Cardiac muscle cell (in vitro differentiated cells and primary cell): ENCODE measurements at places on chromosomes 4 and X. TPM values are rescaled to one million over a fixed set of nuclear protein-coding genes. Genes with fewer than 3 reads are reported as not detected.
A peak's percentile ranks its signal among the peaks of the same experiment; 100 is the strongest.

DNA sequence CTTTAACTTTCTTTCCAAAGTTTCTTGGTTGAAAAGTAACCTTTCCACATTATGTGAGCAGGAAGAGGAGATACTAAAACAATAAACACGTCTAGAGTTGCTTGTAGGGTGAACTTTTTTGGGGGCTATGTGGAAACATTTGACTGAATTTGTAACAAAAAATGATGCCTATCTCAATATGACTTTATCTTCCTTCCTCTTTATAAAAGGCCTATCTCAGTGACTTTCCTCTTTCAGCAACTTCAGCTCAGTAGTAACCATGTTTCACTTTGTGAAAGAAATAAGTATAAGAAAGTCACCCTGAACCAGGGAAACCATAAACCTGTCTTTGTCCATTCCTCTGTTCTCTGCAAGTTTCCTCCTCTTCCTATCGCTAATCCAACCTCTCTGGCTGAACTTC lies 124.7 kb upstream of the TMEM164 start:
- no peak overlapping the region for H3K4me3 ChIP-seq
- no peaks in the 10 kb centered on the region for H3K4me1 ChIP-seq
- no peak overlapping the region for H3K27ac ChIP-seq

DNA sequence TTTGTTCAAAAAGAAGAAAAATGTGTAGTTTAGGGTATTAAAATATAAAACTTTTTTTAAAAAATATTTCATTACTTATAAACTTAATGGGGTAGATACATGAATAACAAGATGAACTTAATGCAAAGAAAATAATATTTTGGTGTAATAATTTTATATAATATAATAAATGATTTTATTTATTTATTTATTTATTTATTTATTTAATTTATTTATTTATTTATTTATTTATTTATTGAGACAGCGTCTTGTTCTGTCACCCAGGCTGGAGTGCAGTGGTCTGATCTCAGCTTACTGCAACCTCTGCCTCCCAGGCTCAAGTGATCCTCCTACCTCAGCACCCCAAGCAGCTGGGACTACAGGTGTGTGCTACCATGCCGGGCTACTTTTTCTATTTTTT lies 20.8 kb upstream of the TEX13C start:
- H3K36me3 ChIP-seq, result no peaks in the 10 kb centered on the region
- H3K4me3 ChIP-seq, result no peak overlapping the region
- DNase-seq, result no peak

- no peak overlapping the region for H3K4me3 ChIP-seq
- no peaks in the 10 kb centered on the region for H3K36me3 ChIP-seq
- no peak for DNase-seq
- H3K4me1 ChIP-seq, result peaks cover 17% of the 10 kb centered on the region
- H3K27me3 ChIP-seq, result no peaks in the 10 kb centered on the region
Observed at GRCh38 chr4:78806943-78807460, 30.9 kb downstream of the BMP2K start.

DNA sequence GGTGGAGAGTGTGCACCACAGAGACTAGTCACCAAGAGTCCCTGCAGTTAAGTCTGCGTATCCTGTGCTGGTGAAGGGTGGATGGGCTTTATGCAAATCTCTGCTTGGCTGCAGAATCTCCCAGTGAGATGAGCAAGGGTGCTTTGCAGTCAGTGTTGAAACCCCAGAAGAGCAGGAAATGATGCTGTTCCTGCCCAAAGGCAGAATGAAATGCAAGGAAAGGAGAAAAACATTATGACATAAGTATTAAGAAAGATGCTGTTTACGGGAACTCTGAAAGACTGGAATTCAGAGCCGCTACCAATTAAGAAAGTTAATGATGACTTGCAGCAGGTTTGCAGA lies 25.4 kb upstream of the ACSL1 start:
- H3K27me3 ChIP-seq, result peaks cover 3% of the 10 kb centered on the region
- DNase-seq, result peak; percentile 84
- H3K4me3 ChIP-seq, result no peak overlapping the region
- H3K4me1 ChIP-seq, result no peaks in the 10 kb centered on the region
- no peaks in the 10 kb centered on the region for H3K36me3 ChIP-seq
- no peak overlapping the region for H3K27ac ChIP-seq

DNA sequence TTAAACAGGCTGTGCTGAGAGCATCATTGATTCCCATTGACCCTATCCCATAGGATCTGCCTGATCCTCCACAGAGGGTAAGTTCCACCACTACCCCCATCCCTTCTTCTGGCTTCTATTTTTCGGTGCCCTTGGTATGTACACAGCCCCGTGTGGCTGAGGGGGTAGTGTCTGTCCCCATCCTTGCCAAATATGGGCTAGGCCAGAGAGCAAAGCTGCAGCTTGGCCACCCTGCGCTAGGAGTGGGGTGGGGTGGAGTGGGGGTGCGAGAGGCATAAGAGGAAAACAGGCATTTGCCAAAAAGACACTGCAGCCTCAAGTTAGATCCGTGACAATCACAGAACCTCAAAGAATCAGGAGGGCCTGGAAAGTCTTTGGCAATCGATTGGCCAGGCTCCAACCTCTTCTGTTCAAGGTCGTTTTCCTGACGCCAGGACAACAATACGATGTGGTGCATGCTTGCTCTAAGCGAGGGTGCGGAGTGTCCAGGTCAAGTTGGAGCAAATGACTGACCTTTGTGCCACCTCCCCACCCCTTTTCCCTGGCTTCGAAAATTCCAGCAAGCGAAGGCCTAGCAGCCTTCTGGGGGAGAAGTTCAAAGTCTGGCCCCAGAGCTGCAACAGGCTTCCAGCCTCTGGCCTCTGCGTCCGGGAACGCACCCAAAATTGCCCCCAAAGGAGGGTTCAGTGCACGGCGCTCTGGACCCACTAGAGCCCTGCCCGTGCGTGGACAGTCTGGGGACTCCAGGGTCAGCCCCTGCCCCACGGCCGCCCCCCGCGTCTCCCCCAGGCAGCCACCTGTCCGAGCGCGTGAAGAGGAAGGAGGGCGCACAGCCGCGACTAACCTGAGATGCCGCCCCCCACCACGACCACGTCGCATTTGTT lies 598 bp downstream of the MAOB start:
- no peaks in the 10 kb centered on the region for H3K4me1 ChIP-seq
- DNase-seq, result no peak

DNA sequence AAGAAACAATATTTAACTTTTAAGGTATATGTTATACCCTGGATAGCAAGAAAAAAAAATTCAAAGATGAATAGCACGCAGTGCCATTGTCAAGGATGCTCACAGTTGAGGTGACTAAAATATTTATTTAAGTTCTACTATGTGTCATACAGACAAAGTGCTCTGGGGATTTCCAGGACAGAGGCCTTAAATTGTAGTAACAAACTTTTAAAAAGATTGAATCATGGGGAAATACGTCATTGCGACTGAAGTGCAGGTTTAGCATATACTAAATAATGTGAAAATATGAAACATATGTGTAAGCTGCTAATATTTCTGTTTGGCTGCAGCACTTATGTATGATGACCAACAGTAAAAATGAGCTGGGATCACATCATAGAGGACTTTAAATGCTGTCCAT lies 748.0 kb upstream of the PCDH7 start:
- no peaks in the 10 kb centered on the region for H3K36me3 ChIP-seq
- no peak overlapping the region for H3K4me3 ChIP-seq
- no peaks in the 10 kb centered on the region for H3K27me3 ChIP-seq
- no peak overlapping the region for H3K27ac ChIP-seq
- H3K4me1 ChIP-seq, result no peaks in the 10 kb centered on the region

TAF7L gene
- 0.27 TPM in 1 of 2 replicates, not detected in the other for polyA plus RNA-seq

GRCh38 chrX:51614353-51615012 lies 4.2 kb downstream of the CENPVL3 start:
- DNase-seq, result peak; percentile 59
- no peaks in the 10 kb centered on the region for H3K36me3 ChIP-seq
- no peaks in the 10 kb centered on the region for H3K4me1 ChIP-seq
- H3K4me3 ChIP-seq, result no peak overlapping the region

GAGE12H gene
- not detected in 2 replicates for polyA plus RNA-seq

DNA sequence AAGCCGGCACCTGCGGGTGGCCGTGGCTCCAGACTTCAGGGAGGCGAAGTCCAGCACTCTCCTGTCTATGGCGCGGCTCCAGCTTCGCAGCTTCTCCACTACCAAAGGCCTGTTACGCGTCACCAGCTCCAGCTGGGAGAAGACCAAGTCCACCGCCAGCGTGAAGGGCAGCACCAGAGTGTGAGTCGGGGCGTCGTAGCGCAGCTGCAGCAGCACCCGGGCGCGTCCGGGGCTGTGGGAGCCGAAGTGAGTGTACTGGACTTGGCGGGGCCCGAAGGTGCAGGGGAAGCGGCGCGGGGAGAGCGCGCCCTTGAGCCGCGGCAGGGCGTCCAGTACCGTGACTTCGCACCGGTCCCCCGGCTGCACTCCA lies 444 bp downstream of the FREM3 start:
- no peaks in the 10 kb centered on the region for H3K36me3 ChIP-seq
- peak overlapping the region; percentile 26 for H3K4me3 ChIP-seq
- H3K27ac ChIP-seq, result no peak overlapping the region
- DNase-seq, result peak; percentile 29
- H3K27me3 ChIP-seq, result peaks cover 79% of the 10 kb centered on the region

- no peak for DNase-seq
- H3K27ac ChIP-seq, result no peak overlapping the region
- no peak overlapping the region for H3K4me3 ChIP-seq
- H3K36me3 ChIP-seq, result no peaks in the 10 kb centered on the region
Observed at GRCh38 chr4:164304861-164305260, 449.1 kb upstream of the SMIM31 start.

DNA sequence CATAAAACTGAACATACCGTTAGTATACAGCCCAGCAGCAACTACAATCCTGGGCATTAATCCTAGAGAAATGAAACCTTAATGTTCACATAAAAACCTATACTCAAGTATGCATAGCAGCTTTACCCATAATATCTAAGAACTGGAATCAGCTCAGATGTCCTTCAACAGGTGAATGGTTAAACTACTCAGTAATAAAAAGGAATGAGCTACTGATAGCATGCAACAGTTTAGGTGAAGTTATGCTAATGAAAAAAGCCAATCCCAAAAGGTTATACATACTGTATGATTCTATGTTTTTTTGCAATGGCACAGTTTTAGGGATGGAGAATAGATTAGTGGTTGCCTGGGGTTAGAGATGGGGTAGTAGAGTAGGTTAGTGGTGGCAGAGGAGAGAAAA lies 9.3 kb downstream of the HTT start:
- H3K27ac ChIP-seq, result no peak overlapping the region
- no peaks in the 10 kb centered on the region for H3K27me3 ChIP-seq
- no peaks in the 10 kb centered on the region for H3K36me3 ChIP-seq
- no peak overlapping the region for H3K4me3 ChIP-seq

- no peaks in the 10 kb centered on the region for H3K4me1 ChIP-seq
- DNase-seq, result no peak
- H3K36me3 ChIP-seq, result no peaks in the 10 kb centered on the region
- H3K27me3 ChIP-seq, result no peaks in the 10 kb centered on the region
- no peak overlapping the region for H3K27ac ChIP-seq
Observed at GRCh38 chr4:149077181-149077580, 635.0 kb upstream of the NR3C2 start.

GRCh38 chr4:3073158-3074077 lies 920 bp downstream of the HTT-AS start:
- H3K4me1 ChIP-seq, result peaks cover 15% of the 10 kb centered on the region
- no peaks in the 10 kb centered on the region for H3K36me3 ChIP-seq
- H3K27me3 ChIP-seq, result no peaks in the 10 kb centered on the region
- H3K27ac ChIP-seq, result peak overlapping the region; percentile 62
